HuH-7.5 (cell line): ENCODE measurements at places on chromosomes 2 and 18.
A peak's percentile ranks its signal among the peaks of the same experiment; 100 is the strongest.

DNA sequence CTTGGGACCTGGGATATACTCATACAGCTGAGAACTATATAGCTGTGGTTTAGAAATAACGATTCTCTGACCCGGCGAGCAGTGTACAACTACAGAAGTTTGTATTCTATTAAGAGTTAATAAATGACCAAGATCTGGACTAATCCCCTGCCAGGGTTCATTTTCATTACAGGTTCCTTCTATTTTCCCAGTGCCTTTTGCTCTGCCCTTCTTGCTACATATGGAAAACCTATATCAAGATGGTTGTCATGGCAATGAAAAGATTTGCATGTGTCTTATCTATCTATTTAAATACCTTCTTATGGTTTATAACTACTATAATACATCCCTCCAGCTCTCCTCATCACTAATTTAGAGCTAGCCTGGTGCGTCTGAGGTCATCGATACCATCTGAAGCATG, 965.2 kb downstream of the BCL11A start:
- no peak for DNase-seq

DNA sequence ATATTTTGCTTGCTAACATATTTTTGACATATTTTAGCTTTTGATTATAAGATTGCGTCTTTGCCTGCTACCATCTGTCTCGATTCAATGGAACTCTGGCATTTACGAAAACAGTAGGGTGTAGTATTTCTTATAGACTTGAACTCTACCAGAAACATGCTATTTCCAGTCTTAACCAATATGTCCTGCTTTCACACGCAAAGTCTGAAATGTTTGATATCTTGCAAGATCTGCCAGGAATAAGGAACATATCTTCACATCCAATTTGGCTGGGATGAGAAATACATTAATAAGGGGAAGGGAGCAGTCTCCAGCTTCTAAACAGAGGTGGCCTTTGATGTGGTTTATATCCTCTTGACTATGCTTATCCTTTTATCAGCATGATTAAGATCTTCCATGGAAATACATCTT, 299.4 kb downstream of the ZNF521 start:
- DNase-seq, result no peak

DNA sequence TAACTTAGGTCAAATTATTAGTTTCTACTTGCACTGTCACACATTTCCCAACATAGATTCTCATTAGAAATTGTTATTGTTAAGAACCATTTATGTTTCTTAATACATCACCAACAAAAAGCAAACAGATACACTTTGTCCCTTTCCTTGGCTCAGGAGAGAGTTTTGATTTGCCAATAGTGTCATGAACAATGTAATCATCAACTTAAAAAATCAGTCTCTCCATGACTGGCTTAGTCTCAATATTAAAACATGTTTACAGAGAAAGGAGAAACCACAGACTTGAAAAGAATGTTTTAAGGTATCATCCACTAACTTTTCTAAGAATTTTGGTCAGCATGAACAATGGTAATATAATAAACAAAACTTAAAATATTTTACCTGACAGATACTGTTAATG, 416.5 kb upstream of the KCNH7 start:
- DNase-seq, result no peak

DNA sequence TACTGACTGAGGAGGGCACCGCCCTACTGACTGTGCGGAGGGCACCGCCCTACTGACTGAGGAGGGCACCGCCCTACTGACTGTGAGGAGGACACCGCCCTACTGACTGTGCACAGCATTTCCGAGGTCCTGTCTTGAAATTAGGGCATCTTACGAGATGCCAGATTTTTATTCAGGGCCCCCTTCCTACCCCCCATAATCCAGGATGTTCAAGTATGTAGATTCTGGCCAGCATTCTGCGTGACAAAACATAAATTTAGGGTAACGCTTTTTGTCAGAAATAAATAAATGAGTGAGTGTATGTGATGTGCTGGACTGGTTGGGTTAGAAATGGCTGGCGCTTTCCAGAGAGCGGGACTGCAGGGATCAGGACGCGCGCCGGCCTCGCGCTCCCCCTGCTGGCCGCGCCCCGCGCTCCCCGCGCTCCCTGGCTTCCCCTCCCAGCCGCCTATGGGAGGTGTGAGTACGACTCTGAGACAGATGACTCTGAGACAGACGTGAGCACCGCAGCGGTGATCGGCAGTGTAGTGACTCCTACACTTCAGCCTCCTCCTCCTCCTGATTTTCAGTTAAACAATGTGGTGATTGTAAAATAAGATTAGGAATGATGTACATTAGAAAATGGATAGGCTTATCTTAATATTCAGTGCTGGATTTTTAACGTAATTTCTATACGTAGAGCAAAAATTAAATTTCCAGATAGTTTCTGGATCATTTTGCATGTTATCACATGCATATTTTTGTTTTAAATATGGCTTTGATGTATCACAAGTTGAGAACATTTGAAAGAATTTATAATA, 149.2 kb upstream of the NFATC1 start:
- DNase-seq, result peak; percentile 58

DNA sequence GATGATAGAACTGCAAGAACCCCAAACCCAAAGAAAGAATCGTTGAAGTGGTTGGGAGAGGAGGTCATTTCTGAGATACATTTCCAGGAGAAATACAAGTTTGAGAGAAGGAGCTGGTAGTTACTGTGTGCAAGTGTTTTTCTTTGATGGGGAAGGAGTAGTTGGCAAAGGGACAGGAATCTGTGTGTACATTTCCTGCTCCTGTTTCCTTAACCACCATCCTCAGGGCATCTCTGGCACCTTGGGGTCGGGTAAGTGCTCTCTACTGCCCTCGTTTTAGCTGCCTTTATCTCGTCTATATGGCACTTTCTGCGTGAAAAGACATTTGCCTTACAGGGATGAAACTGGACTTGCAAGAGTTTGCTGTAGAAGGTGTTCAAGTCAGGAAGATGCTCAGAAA, 27.3 kb downstream of the CDC42EP3 start:
- no peak for DNase-seq

DNA sequence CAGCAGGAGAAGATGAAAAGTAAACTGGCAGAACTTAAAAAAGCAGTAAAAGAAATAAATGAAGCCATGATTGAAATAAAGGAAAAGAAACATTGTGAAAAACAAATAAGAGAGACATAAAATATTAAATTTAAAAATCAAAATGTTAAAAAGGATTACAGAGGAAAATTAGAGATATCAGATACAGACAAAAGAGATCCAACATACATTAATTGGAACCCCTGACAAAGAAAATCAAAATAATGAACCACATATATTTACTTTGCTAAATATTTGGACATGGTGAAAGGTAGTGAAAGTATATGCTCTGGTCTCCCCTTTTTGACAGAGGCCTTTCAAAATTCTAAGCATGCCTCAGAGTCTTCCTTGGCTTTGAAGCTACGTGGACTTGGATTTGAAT, 79.9 kb upstream of the TGFA start:
- DNase-seq, result no peak

GRCh38 chr18:12554796-12555388, 103.0 kb downstream of the SPIRE1 start:
- DNase-seq, result no peak

- DNase-seq, result no peak
Observed at GRCh38 chr2:157480182-157480961, 36.5 kb upstream of the CYTIP start.
